HT-29 (cell line): ENCODE measurements at places on chromosomes 2 and 18.

DNA sequence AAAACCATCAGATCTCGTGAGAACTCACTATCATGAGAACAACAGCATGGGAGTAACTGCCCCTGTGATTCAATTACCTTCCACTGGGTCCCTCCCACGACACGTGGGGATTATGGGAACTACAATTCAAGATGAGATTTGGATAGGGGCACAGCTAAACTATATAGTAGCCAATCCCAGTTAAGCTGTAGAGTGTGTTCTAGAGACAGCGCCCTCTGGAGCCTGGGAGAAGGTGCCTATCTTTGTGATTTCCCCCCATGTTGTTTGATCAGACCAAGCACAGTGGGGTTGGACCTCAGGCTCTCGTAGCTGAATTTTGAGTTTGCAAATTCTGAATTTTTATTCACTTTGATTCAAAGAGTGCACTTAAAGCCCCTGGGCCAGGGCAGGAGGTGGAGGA lies 108.2 kb upstream of the TWIST2 start:
- DNase-seq = no peak

DNA sequence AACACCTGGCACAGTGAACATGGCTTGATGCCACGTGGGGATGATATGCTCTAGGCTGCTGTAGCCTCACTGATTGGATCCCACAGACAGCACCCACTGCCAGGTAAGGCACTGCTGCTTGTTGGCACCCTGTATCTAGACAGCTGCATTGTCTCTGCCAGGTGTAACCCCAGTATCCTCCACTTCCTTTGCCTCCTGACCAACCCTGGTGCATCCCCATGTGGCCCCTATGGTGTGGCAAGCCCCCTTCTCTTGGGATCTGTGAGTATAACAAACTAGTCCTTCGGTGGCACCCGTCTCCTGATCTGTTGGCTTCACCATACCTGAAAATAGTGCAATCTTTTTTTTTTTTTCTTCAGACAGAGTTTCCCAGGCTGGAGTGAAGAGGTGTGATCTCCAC lies 11.1 kb downstream of the TEX51 start:
- no peak for DNase-seq

GRCh38 chr2:69033461-69034095 lies 20.6 kb downstream of the ANTXR1 start:
- DNase-seq = no peak

GRCh38 chr2:207847807-207848544 lies 78.3 kb upstream of the FZD5 start:
- DNase-seq = peak; percentile 88

GRCh38 chr2:235468978-235469655 lies 24.7 kb upstream of the AGAP1 start:
- peak; percentile 22 for DNase-seq
